Fibroblast of skin of left quadriceps (primary cell): ENCODE measurements at places on chromosomes 5 and 9.

- no peak for DNase-seq
Observed at GRCh38 chr9:113872485-113873143, 3.5 kb upstream of the ZNF618 start.

GRCh38 chr9:127446713-127447415 lies 4.3 kb downstream of the RPL12 start:
- no peak for DNase-seq

DNA sequence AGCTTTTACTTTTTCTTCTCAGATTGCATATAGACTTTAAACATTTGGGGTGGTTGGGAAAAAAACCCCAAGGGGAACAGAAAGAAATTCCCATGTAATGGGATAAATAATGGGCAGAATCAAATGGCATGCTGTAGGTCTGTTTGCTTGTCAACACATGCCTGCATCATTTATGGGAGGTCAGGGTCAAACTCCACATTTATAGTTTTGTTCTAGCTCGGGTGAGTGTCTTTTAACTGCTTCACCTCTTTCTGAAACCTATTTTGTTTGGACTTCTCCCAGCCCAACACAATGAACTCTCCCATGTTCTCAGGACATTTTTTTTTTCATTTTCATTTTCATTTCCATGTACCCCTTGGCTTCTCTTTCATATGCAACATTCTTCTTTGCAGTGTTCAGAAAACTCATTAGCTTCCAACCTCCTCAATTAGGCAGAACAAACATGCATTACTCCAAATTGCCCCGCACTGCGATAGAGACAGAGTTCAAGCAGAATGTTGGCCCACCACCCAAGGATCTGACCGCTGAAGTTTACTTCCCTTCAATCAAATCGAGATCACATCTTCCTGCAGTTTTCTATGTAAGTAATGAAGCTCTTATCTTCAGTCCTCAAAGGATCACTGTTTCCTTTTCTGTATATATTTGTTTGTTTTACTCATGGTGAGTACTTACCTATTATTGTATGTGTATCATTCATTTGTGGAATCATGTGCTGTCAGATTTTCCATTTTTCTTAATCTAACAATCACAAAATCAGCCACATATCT lies 354.6 kb downstream of the ZSWIM6 start:
- DNase-seq = no peak

DNA sequence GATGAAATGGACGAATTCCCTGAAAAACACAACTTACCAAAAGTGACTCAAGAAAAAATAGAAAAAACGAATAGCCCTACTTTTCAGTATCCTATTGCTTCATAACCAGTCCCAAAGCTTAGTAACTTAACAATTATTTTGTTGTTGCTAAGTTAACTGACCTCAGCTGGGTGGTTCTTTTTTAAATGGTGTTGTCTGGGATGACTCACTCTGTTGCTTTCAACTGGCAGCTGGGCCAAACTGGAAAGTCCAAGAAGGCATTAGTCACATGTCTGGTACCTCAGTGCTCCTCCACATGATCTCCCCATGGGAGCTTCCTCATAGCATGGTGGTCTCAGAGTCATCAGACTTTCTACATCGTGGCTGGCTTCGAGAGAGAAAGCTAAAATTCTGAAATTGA lies 47.8 kb upstream of the ADAMTS2 start:
- DNase-seq = no peak
